ENCODE measurements at places on chromosomes 1 and 21.

DNA sequence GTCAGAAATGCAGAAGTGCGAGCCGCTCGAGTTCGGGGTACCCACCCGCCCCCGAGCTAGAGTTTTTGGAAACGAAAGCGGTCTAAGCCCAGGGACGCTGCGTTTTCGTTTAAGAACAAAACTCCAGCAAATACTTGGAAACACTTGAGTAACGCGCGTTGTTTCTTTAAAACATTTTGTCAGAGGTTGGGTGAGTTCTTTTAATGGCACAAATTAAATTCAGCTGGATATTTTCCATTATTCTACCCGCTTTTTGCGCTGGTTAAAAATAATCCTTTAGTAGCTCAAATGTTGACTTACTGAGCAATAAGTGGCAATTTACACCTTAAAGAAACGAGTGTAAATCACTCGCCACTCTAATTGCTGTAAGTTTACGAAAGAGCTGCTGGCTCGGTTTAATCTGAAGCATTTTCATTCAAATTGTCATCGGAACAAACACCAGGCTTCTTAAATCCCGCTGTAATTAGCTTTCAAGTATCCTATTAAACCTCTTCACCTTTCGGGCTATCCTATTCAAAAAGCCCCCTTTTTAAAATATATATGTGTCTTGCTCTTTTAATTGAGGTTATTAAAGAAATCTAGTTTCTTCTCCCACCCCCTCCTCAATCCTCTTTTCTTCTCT, 1.5 kb downstream of the LHX8 start:
- DNase-seq: no peak

GRCh38 chr1:12368646-12369045, 138.8 kb downstream of the VPS13D start:
- no peak for DNase-seq

DNA sequence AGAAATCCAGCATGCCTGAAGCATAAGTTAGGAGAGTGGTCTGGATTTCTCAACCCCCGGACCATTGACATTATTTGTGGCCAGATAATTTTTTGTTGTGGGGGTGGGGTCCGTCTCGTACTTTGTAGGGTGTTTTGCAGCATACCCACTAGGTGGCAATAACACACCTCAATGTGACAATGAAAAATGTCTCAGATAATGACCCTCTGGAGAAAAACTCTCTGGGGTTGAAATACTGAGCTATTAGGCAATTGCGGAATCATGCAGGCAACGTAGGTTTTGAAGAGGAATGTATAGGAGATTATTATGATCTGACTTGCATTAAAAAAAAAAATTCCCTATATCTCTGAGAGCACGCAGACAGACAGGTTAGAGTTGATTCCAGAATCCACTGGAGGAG, 25.3 kb upstream of the RRP15 start:
- no peak for DNase-seq

GRCh38 chr1:183724350-183725042, 71.4 kb upstream of the APOBEC4 start:
- no peak for DNase-seq

GRCh38 chr1:201648066-201648906, 109.4 kb downstream of the NAV1 start:
- no peak for DNase-seq

GRCh38 chr1:165648919-165649572, 18.0 kb downstream of the MGST3 start:
- no peak for DNase-seq

- DNase-seq: no peak
Measured at GRCh38 chr1:38153066-38153777, 106.6 kb upstream of the POU3F1 start.

DNA sequence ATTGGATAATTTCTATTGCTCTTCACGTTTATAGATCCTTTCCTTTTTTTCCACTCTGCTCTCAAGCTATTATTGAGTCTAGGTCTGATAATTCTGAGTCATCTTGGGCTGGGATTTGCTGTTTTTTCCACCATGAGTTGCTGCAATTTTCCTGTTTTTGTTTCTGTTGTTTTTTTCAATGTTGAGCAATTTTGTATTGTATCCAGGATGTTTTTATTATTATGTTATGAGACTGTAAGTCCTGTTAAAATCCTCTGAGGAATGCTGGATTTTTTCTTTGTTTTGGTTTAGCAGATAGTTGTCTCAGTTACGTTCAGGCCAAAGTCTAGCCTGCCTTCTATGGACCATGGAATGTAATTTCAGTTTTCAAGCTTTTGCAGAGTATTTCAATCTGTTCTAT, 13.0 kb upstream of the SLC35A3 start:
- DNase-seq: no peak

- DNase-seq: no peak
Measured at GRCh38 chr1:24900985-24901781, 28.9 kb downstream of the RUNX3 start.

GRCh38 chr1:59514061-59514909, 217.4 kb downstream of the FGGY start:
- DNase-seq: no peak

GRCh38 chr1:3462356-3463012, 8.0 kb downstream of the ARHGEF16 start:
- DNase-seq: no peak

DNA sequence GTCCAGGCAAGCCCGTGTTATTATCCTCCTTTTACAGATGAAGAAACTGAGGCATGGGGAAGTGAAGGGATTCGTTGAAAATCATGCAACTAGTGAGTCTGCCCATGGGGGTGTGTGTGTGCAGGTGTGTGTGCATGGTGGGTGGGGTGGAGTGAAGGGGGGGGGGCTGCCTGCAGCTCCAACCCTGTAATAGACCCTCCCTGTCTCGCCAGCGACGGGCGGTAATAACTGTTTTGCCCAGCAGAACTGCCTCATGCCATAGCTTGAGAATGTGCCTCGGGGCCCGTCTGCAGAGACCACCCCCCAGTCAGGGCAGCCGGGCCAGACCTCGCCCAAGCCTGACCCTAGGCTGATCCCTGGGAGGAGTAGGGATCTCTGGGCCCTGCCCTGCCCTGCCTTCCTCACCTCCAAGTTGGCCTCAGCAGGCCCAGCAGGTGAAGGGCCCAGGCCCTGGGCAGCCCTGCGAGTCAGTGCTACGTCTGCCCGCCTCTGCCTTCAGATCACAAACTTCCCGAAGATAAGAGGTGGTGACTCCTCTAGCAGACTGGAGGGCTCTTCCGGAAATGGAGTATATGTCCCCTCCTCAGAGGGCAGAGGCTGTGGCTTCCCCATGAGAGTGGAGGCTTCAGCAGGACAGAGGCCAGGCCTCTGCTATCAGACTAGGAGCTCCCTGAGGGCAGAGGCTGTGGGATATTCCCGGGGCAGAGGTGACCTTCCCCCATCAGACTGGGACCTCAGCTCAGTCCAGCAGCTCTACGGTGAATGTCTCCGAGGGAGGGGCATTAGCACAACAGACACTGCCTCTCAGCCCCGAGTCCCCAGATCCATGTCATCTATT, 15.7 kb upstream of the EPHA2 start:
- DNase-seq: no peak

DNA sequence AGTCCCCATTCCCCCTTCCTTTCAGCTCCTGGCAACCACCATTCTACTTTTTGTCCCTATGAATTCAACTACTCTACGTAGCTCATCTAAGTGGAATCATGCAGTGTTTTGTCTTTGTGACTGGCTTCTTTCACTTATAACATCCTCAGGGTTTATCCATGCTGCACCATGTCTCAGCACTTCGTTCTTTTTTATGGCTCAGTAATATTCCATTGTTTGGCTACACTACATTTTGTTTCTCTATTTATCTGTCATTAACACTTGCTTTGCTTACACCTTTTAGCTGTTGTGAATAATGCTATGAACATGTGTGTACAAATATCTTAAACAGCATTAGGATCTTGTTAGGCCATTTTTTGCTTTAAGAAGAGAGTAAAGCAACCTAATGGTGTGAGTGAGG, 1.5 kb upstream of the MRPS14 start:
- DNase-seq: no peak

GRCh38 chr1:100457683-100458082, 80.3 kb upstream of the GPR88 start:
- no peak for DNase-seq

DNA sequence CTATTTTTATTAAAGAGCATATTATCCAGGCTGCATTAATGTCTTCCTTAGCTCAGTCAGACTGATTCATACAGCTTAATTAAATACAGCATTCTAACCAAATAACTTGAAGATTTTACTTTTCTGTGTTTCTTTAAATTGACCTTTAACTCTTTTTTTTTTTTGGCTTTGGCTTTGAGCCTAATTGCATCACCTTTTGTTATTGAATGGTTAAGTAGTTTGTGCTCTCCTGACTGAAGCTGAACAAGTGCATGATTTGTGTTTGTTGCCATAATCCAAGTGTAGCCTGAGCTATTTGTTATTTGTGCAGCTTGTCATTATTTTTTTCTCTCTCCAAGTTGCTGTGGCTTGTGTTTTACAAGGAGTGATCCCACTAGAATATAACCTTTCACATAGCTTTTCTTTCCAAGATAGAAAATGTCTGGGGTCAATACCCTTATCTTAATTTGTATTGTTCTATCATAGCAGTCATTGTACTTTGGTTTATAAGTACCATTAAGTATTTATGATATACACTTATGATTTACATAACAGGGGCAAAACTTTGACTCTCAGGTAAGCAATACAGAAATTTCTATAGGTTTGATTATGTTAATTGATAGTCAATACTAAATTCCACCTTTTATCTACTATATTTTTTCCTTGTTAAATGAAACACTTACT, 31.6 kb downstream of the CDC14A start:
- DNase-seq: no peak

- DNase-seq: no peak
Measured at GRCh38 chr1:147243228-147243685, 773 bp downstream of the CHD1L start.

DNA sequence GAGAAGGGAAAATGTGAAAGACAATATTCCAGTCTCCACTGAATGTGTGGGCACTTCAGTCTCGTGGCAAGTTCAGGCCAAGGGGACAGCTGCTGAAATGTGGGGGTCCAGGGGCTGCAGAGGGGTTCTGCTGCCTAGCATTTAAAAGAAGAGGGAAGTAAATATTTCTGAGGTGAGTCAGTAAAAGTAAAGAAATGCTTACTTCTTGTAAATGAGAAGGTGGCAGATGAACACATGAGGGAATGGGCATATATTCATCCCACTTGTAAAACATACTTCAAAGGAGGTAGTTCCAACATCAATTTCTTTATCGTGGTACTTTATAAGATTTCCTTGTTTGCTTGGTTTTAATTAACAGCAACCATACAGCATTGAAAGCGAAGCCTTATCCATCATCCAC, 63.1 kb upstream of the HIVEP3 start:
- no peak for DNase-seq

GRCh38 chr1:205547936-205548827, 43.7 kb downstream of the CDK18 start:
- DNase-seq: no peak

- no peak for DNase-seq
Measured at GRCh38 chr21:45971616-45972352, 9.8 kb upstream of the COL6A1 start.

DNA sequence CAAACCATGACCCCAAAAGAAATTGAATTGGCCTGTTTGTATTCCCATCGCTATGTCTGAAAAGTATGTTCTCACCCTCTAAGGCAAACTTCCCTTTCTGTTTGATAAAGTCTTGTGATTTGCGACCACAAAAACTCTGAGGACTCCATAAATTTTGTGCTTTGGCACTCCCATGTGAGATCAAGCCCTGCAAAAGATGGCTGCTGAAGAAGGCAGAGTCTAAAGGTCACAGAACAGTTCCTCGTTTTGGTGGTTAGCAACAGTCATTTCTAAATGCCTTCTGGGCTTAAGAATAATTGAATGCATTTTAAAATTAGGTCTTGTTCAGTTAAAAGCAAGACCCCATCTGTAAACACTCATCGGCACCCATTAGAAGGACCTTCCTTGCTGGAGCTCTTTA, 441.6 kb downstream of the OMA1 start:
- no peak for DNase-seq

GRCh38 chr1:184947497-184948256, 26.6 kb downstream of the NIBAN1 start:
- no peak for DNase-seq

- no peak for DNase-seq
Measured at GRCh38 chr1:180912211-180912800, 391 bp upstream of the KIAA1614 start.

- no peak for DNase-seq
Measured at GRCh38 chr1:147754661-147755060, 5.7 kb downstream of the GJA5 start.

GRCh38 chr1:115130786-115131185, 41.5 kb upstream of the TSPAN2 start:
- no peak for DNase-seq

GRCh38 chr1:215407575-215407974, 159.5 kb upstream of the KCTD3 start:
- DNase-seq: no peak

GRCh38 chr1:244065960-244066388, 14.9 kb downstream of the ZBTB18 start:
- DNase-seq: no peak

DNA sequence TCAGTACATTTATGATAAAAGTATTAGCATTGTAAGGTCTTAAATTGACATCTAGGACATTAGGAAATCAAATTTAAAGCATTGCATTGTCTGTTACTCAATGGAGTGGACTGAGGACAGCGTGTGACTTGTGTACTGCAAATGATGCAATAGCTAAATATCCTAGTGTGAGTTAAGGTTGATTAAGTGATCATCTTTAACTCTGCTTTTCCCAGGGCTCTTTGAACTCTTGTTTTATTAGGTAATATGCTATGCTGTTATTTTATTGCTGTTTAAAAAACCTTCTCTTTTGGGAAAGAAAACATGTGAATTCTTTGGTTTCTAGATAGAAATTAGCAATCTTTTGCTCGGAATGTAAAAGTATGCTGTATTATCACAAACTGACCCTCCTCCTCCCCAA, 38.6 kb downstream of the NFIA start:
- no peak for DNase-seq

DNA sequence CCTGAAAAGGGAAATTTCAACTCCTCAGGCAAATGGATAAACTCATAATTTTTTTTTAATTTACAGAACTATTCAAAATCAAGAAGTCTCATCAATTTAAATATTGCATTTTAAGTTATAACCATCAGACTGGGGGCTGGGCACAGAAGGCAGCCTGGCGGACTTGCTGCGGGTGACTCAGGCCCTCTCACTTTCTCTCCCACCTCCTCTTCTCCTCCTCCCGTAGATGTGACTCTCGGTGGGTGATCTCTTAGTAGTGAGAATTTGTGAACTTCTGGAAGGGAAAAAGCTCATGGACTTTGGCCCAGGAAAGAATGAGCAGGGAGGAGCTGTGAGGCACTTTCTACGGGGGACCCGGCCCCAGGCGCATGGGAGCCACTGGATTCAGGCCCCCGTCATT, 32.9 kb downstream of the CLIC6 start:
- no peak for DNase-seq

GRCh38 chr1:94772845-94773244, 47.3 kb upstream of the SLC44A3 start:
- DNase-seq: no peak

GRCh38 chr1:162753001-162753658, 37.4 kb upstream of the HSD17B7 start:
- DNase-seq: no peak

DNA sequence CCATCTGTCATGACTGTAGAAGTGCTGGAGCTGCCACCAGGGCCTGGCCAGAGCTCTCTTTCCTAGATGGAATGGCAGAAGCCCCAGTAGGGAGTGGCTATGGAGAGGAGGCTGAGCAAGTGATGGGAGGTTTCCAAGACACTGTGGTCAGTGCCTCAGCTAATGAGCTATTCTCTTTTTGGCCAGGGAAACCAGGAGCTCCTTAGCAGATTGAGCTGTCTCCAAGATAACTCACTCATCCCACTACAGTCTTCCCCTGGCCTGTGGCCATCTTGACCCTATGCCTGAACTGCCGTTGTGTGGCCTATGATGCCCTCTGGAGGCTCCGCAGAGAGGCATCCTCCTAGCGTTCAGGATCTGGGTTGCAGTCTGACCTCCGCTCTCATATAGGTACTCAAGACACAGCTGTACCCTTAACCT, 60.5 kb downstream of the ERI3 start:
- no peak for DNase-seq

Measured in CD4-positive, alpha-beta T cell treated with Interleukin-6 at 100 ng/mL for 8 hours (primary cell).